ENCODE measurements at places on chromosomes 13 and 19.

DNA sequence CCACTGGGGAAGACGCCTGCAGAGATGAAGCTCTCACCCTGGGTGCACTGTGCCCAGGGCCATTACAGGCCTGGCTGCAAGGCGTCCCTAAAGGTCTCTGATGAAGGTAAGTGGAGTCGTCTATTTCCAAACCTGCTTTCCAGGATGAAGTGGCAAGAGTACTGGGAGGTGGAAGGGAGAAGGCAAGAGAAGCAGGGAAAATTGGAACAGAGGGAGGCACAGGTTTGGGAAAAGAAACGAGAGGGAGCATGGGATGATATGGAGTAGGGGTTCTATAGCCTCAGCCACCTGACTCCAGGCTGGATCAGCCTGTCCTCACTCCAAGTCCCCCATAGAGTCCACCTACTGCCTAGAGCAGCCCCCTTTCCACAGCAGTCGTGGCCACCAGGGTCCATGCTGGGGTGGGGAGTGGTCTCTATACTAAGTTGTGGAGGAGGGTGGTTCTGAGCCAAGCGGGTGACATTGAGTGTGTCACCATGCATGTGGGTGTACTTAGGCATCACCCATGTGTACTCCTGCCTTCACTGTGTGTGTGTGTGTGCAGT, at the start of gene OR10H5:
TSS of gene OR10H5 (plus strand) at position 51 of the 545 bp plus-strand sequence. CDS start 6,388 bp downstream, outside the sequence.
- DNase-seq = no peak

DNA sequence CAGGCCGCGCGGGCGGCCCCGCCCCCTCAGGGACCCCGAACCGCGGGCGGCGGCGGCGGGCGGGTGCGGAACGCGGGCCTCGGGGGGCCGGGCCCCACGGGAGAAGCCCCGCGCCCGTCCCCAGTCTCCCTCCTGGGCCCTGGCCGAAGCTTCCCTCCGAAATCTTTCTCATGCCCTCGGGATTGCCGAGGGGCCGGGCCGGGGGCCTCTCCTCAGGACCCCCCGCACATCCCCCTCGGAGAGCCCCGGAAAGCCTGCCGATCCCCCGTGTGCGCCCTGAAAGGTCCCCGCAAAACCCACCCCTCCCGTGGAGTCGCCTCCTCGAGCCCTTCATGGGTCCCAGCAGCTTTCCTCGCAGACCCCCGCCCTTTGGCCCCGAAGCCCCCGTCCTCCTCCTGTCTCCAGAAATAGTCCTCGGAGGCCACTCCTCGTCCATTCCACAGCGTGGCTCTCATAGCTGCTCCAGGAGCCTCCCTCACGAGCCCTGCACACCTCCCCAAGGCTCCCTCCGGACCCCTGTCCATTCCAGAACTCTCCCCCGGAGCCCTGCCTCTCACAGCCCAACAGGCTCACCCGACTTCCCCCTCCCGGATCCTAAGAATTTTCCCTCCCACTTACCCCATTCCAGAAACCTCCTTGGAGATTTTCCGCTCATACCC, 555 bp downstream of the SAMD4B start:
- no peak for DNase-seq

GRCh38 chr13:112481458-112481857, 105.3 kb downstream of the SPACA7 start:
- no peak for DNase-seq

DNA sequence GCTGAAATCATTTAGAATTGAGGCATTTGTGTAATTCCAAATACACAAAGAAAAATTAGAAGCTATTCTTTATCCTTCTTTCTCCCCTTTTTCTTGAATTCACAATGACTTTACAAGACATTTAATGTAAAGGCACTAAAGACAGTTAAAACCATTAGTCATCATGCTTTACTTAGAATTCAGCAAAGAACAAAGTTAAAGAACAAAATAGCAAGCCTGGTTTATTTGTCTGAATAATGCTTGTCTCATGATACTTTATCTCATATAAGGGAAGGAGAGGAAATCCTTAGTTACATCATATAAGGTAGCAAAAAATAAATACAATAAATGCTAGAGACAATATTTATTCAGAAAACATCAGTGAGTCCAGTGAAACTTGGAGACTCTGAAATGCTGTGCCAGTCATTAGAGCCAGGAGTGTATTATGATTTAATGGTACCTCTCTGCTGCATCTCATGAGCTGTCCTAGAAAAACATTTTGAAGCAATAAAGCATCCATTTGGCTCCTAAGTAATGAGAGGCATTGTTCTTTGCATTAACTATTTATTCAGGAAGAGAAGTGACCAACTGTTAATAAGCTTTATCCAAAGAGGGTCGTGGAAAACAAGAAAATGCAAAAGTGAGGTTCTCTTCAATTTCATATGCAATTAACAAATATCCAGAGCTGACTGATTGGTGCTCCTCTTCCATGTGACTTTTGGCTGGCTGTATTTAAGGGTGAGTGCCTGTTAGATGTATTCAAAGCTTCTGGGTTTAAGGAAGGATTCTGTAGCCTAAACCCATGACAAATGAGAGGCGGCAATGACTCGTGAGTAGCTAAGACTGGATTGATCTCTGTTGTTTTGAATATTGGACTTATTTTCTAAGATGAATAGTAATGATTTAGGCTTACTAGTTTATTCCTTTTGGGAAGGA, 105.0 kb downstream of the DGKH start:
- no peak for DNase-seq

DNA sequence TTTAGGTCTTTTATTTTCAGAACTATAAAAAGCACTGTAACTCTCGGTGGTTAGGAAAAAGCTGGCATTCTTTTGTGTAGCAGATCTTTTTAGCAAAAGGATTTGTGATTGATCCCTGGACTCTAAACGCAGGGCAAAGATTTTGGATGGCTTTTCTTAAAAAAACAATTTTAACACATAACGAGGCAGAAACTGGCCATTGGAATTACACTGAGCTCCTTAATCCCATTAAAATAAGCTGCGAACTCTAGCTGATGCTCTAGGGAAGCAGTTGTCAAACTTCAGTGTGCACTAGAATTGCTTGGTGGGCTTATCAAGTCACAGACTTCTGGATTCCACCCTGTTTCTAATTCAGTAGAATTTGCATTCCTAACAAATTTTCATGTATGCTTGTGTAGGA, 33.8 kb upstream of the NDFIP2 start:
- DNase-seq = no peak

DNA sequence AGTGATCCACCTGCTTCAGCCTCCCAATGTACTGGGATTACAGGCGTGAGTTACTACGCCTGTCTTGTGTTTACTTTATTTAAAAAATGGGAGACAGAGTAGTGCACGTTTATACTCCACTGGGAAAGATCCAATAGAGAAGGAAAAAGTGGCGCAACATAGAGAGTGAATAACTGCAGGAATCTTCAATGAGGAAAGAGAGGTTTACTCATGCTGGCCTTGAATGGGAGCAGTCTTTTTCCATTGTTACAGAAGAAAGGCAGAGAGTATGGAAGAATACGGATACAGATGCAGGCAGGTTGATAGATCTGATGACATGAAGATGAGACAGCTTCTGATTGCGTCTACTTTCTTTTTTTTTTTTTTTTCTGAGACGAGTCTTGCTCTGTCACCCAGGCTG, 4.6 kb upstream of the WDFY2 start:
- DNase-seq = no peak

- DNase-seq = no peak
Observed at GRCh38 chr13:72514146-72514545, 213.3 kb downstream of the MZT1 start.

DNA sequence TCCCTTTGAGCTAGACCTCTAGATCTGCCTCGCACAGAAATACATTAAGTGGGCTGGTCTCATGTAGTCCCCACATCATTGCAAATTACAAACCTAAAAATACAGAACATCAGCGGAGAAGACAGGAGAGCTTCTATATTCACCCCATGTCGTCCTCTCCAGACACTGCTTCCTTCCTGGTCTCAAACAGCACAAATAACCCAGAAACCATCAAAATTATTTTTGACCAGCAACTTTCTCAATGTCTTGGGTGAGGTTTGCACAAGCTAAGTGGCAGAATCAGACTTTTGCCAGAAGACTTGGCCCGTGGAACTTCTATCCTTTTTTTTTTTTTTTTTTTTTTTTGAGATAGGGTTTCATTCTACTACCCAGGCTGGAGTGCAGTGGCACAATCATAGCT, 28.2 kb downstream of the CLEC17A start:
- DNase-seq = no peak

DNA sequence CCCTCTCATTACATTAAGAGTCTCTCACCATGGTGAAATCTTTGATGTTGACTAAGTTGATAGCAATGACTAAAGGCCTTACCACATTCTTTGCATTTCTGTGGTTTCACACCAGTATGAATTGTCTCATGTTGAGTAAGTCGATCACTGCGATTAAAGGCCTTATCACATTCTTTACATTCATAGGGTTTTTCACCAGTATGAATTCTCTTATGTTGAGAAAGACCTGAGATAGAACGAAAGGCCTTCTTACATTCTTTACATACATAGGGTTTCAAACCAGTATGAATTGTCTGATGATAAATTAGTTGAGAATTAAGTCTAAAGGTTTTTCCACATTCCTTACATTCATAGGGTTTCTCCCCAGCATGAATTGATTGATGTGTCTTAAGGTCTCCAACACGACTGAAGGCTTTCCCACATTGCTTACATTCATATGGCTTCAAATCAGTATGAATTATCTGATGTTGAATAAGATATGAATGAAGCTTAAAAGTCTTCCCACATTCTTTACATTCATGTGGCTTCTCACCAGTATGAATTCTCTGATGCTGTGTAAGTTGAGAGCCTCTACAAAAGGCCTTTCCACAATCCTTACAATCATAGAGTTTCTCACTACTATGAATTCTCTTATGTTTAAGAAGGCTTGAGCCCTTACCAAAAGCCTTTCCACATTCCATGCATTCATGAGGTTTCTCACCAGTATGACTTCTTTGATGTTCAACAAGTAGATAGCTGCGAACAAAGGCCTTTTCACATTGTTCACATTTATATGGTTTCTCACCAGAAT, 45.6 kb downstream of the ZNF283 start:
- no peak for DNase-seq

DNA sequence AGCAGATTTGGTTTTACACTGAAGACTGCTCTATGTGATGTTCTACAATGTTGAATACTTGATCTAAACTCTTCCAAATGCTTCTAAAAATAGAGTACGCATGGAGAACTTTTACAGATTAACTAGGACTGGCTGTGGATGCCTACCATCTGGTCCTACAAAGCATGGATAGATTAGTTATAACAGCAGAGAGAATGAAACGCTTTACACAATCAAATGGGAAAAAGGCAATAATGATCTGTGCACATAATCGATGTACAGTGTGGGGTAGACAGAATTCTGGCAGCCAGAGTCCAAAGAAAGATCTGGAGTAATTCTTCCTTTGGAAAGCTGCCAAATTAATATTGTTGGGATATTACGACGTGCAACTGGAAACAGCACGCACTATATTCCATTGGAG, 1885.5 kb upstream of the PRR20A start:
- DNase-seq = no peak

GRCh38 chr13:98508685-98509084, 68.2 kb downstream of the STK24 start:
- DNase-seq = no peak

DNA sequence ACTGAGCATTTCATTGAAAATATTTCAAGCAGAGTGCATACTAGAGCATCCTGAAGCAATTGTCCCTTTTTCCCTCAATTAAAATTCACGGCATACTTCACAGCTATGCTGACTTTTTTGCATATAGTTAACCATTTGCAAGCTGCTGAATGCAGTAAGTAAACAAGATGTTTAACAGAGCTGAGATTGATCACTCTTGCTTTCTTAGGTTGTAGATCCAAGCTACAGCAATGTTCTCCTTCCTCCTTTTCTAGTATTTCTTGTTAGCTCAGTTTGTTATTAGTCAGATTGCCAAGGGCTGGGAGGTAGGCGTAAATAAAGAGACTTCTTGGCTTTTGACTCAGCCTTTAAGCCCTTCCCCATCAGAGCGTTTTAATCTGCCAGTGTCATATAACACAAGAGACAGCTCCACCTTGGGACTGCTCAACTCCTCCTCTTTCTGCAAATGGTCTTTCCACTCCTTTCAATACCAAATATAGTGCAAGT, at the start of gene SLITRK6:
TSS of gene SLITRK6 (minus strand) at position 323 of the 486 bp plus-strand sequence. CDS start 2,911 bp downstream, outside the sequence.
- DNase-seq = peak; percentile 77

- no peak for DNase-seq
Observed at GRCh38 chr19:33246709-33247440, 21.2 kb upstream of the SLC7A10 start.

GRCh38 chr19:5387472-5387871, 46.9 kb upstream of the PTPRS start:
- no peak for DNase-seq

- DNase-seq = no peak
Observed at GRCh38 chr13:33034882-33035520, 18.8 kb downstream of the KL start.

- DNase-seq = no peak
Observed at GRCh38 chr13:59721926-59722910, 441.5 kb downstream of the DIAPH3 start.

- DNase-seq = no peak
Observed at GRCh38 chr19:44754750-44755080, 6.2 kb downstream of the BCL3 start.

GRCh38 chr19:31378404-31378803, 29.2 kb upstream of the TSHZ3 start:
- no peak for DNase-seq

DNA sequence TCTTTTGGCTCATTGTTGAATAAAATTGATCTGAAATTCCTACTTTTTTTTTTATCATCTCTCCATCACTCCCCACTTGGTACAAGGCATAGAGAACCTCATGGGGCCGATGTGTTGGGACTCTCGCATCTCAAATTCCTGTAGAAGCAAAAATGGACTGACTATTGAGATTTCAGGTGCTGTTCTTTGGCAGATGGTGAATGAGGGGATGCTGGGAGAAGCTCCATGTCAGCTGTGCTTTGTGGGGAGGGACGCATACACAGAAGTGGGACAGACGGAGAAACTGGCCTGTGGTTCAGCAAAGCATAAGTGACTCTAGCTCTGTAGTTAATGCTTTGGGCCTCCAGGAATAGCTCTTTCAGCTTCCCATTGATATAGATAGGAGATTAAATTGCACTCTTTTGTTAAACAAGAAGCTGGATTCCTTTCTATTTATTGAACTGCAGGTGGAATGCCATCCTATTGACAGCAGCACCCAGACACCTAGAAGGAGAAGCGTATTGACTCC, 194.5 kb upstream of the RNF113B start:
- DNase-seq = no peak

DNA sequence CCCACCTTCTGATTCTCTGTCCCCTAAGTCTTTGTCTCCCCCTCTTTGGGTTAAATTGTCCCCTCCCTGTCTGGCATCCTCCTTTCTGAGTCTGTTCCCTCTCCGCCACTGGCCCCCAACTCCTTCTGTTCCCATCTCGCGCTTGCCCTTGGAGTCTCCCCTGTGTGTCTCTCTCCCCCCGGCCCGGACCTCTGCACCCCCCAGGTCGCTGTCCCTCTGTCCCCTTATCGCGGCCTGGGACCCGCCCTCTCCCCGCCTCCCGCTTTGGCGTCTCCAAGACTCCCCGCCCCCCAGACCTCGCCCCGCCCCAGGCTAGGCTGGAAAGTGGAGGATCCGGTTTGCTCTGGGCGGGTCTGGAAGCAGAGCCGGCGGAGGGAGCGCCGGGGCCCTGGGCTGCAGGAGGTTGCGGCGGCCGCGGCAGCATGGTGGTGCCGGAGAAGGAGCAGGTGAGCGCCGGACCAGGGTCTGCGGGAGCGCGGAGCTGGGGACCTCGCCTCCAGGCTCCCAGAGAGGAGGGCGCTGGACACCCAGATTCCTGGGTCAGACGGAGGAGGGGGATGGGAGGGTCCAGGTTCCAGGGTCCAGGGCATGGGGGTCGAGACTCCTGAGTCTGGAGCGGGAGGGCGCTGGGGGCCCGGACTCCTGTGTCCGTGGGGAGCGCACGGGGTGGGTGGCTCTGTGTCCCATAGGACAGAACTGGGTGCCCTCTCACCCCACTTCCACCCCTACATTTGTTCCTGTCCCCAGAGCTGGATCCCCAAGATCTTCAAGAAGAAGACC, at the start of gene TRPM4:
TSS of gene TRPM4 (plus strand) at position 348 of the 780 bp plus-strand sequence. CDS start at position 423, 75 bp downstream.
- DNase-seq = peak; percentile 73

Measured in NCI-H2081 (cell line).